NCI-H2081 treated with DMSO at 0.1 percent for 48 hours (cell line): ENCODE measurements at places on chromosomes 4 and X.

- no peak for DNase-seq
These were observed 1902.6 kb upstream of the AGA start for GRCh38 chr4:179344861-179345260.

GRCh38 chr4:177986236-177986635 lies 544.0 kb upstream of the AGA start:
- DNase-seq = no peak

DNA sequence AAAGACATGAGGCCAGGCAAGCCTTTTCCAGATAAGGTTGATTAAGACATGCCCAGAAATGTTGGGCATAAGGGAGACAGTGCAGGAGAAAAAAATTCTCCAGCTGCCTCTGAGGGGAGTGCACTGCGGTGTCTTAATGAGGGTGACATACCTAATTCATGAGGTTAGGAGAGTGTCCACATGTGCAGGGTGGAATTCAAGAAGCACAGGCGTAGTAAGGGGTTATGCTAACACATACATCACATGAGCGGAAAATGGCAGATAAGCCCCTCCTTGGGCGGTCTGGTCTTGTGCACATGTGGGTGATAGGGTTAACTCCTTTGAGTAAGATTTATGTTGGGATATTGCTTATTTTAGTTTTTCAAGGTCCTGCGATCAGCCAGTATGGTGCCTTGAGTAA lies 122.4 kb downstream of the PHKA2 start:
- DNase-seq = no peak

- no peak for DNase-seq
These were observed 58.7 kb upstream of the GPM6B start for GRCh38 chrX:13875572-13875971.

GRCh38 chr4:143337600-143338287 lies 1.1 kb downstream of the GAB1 start:
- no peak for DNase-seq

- no peak for DNase-seq
These were observed 49.2 kb upstream of the PRSS48 start for GRCh38 chr4:151227731-151228130.

GRCh38 chr4:103012060-103012459 lies 7.4 kb downstream of the SLC9B1 start:
- DNase-seq = no peak
